ENCODE measurements at places on chromosomes 2 and 18.

DNA sequence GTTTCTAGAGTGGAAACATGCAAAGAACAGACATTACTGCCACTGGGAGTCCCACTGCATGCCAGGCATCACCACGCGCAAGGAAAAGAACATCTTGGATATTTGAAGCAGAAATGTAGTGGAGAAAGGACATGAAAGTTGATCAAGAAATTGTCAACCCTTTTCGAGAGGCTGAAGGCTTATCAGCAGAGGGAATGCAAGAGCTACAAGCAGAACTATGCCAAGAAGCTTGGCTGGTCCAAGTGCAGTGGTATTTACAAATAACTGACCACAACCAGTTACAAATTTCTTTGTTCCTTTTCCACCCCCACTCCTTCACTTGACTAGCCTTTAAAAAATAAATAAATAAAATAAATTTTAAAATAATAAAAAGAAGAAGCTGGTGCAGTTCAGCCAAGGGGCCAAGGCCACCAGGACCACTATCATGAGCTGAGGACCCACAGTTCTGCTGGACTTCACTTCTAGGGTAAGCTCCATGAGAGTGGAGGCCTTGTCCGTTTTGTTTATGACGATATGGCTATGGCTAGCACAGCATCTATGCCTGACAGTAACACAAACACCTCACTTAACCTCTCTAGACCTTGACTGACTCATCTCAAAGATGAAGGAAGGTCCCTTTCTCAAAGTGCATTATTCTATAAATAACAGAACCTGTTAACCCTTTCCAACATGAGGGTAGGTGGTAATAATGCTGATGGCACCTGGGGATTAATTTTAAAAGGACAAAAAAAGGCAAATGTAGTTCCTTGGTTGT, 20.9 kb downstream of the MARCHF4 start:
- DNase-seq = no peak

GRCh38 chr2:72124376-72124775, 23.3 kb downstream of the CYP26B1 start:
- no peak for DNase-seq

- DNase-seq = no peak
Observed at GRCh38 chr2:27233341-27233740, 16.2 kb downstream of the CAD start.

GRCh38 chr2:121182520-121182919, 102.5 kb downstream of the TFCP2L1 start:
- DNase-seq = no peak

DNA sequence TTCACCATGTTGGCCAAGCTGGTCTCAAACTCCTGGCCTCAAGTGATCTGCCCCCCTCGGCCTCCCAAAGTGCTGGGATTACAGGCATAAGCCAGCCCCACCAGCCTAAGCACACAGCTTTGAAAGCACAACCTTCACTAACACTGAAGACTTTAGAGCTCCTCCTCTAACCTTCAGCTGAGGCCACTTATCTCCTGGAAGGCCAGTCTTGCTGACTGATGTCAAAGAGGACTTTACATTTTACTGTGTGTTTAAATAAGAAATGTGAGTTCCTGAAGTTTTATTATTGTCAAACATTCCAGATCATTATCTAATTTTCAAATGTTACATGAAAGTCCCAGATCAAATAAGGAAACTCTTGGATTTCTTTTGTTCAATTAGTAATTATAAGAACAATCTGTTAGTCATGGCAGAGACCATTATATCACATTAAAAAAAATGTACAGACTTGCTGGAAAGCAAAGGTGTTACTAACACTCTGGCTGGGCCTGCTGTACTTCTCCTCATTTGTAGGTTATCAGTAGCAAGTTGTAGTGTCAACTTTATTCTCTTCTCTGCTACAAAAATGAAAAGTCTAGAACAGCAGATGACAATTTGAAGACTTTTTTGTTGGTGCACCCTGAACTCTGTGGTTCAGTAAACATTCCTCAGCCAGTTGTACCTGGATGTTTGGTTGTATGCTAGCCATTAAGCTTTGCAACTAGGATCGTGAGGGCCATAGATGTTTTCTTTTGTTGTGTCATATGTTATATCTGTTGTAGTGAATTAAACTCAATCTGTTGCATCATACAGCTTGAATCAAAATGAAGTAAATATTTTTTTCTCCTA, 80.0 kb downstream of the AOX1 start:
- DNase-seq = no peak

Measured in Panc1 (cell line).